ENCODE measurements at places on chromosomes 3 and 15.

GRCh38 chr3:52210550-52211046 is 12.6 kb downstream of the ALAS1 start:
- DNase-seq: no peak

GRCh38 chr3:64184621-64185020 is 40.6 kb downstream of the PRICKLE2 start:
- no peak for DNase-seq

DNA sequence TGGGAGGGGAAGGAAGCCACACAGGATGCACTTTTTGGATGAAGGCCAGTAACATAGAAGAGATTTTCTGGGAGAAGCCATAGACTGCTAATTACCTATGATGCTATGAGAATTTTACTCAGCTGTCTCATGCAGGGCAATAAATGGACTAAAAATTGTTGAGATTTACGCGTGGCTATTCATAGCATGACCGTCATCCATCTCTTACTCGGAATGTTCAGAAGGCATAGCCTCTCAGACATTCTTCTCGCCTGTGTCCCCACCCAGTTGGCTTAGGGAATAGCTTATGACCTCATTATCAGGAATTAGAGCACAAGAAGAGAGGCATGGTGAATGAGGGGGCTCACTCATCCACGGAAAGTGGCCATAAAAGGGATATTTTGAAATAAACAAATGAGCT is 107.9 kb upstream of the ATP10A start:
- no peak for DNase-seq

- DNase-seq: peak; percentile 30
These were observed 12.6 kb upstream of the FBN1 start for GRCh38 chr15:48657950-48658591.

GRCh38 chr3:171789759-171790505 is 20.4 kb downstream of the PLD1 start:
- no peak for DNase-seq

- DNase-seq: no peak
These were observed 157.4 kb upstream of the NPHP3 start for GRCh38 chr3:132879656-132880055.

DNA sequence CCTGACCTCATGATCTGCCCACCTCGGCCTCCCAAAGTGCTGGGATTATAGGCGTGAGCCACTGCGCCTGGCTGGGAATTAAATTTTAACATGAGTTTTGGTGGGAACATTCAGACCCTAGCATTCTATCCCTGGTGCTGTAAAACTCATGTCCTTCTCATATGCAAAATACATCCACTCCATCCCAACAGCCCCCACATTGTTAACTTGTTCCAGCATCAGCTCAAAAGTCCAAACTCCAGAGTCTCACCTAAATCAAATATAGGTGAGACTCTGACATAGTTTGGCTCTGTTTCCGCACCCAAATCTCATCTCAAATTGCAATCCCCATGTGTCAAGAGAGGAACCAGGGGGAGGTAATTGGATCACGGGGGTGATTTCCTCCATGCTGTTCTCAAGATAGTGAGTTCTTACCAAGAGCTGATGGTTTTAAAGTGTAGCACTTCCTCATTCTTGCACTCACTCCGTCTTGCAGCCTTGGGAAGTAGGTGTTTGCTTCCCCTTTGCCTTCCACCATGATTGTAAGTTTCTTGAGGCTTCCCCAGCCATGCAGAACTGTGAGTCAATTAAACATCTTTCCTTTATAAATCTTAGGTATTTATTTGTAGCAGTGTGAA is 96.2 kb upstream of the PLCL2 start:
- peak; percentile 49 for DNase-seq

- peak; percentile 35 for DNase-seq
These were observed 38.9 kb downstream of the RYK start for GRCh38 chr3:134211797-134212196.

DNA sequence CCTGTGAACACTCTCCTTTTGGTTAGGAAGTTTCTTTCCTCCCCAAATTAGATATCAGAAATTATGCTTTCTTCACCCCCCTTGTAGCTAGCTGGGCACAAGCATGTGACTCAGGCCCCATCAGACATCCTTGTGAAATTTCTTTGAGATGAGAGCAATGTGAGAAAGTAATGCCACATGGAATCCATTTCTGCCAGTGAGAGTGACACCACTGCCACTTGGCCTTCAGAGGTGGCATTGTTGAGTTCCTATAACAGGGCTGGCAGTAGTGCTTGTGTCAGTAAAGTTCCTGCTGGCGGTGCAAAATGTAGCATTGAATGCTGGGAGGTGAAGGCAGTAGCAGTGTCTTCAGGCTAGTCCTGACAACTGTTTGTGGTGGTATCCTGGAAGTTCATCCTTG is 80.7 kb upstream of the ZNF280D start:
- no peak for DNase-seq

DNA sequence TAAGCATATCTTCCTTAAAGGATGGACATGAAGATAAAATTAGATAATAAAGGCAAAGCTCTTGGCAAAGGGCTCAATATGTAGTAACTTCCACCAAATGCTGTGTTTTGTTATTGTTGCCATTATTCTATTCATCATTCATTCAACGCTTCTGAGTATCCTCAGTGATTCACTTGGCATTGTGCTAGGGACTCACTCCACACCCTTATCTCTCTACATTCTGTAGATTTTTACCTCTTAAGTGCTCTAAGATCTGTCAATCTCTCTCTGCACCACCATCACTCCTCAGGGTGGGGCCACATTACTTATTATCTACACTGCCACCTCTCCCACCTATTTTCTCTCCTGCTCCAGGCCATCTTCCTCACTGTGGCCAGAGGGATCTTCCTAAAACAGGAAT is 51.2 kb downstream of the SH3GL3 start:
- no peak for DNase-seq

DNA sequence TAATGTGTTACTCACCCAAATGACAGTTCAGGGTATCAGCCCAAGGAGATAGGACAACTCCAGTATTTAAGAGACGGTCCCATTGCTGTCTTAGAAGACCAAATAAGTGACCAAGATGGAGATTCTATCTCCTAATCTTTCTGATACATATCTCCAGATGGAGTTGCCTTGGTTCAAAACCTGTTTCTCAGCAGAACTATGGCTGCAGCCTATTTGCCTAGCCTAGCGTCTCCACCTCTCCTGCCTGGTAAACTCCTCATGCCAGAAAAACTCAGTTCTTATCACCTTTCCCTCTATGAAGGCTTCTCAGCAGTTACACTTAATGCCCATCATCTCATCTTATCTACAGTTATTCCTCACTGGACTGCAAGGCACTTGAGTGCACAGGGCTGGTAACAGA is 1.2 kb upstream of the CSPG5 start:
- DNase-seq: no peak

DNA sequence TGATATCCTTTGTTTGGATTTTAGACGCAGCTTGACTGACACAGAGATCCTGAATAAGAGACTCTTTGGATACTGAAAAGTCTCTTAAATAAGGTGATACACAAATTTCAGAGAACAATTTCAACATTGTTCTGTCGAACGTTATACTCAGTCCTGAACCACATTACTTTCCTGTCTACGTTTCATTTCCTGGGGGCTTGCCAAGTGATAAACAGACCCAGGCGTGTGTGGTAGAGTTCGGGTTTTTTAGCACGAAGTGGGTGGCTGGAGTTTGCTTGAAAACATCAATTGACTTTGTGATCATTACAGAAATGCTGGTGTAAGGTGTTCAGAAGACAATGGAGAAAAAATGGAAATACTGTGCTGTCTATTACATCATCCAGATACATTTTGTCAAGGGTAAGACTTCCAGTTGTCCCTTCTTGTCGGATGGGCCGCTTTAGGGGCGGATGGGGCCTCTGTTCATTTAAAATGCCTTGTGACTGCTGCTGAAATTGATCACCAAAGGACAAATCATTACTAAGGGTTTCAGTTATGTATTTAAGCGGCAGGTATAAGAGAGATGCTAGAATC is at the start of gene CD96:
Gene CD96 (plus strand): TSS at position 287 of the 573 bp plus-strand sequence. CDS start 52 bp downstream, at position 339.
- no peak for DNase-seq

DNA sequence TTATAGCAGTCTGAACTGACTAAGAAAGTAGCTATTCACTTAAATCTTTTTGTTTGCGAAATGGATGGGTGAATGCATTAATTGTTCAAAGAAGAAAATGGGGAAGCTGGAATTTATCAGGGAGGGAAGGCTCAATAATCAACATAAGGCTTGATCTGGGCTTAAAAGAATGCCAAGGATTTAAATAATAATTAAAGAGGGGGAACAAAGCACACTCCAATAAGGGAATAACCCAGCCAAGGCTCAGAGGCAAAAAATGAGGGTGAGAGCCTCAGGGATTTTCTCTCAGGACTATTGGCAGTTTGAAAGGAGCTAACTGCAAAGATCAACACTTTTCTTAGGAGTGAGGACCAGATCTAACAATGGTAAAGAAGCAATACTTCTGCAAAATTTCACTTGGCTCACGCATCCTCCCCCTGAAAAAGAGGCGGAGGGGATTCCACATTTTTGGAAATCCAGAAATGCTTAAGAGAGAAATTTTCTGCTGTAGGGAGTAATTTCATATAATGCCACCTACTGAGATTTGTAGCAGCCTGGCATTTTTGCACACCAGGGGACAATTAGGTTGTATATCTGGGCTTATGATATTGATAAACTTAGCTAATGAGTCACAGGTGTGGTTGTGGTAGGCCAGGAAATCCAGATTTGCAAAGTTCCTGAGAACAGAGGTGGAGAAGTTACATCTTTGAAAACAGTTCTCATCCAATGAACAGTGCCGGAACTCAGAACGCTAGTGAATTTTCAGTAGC is 405.1 kb downstream of the TUSC7 start:
- DNase-seq: no peak

DNA sequence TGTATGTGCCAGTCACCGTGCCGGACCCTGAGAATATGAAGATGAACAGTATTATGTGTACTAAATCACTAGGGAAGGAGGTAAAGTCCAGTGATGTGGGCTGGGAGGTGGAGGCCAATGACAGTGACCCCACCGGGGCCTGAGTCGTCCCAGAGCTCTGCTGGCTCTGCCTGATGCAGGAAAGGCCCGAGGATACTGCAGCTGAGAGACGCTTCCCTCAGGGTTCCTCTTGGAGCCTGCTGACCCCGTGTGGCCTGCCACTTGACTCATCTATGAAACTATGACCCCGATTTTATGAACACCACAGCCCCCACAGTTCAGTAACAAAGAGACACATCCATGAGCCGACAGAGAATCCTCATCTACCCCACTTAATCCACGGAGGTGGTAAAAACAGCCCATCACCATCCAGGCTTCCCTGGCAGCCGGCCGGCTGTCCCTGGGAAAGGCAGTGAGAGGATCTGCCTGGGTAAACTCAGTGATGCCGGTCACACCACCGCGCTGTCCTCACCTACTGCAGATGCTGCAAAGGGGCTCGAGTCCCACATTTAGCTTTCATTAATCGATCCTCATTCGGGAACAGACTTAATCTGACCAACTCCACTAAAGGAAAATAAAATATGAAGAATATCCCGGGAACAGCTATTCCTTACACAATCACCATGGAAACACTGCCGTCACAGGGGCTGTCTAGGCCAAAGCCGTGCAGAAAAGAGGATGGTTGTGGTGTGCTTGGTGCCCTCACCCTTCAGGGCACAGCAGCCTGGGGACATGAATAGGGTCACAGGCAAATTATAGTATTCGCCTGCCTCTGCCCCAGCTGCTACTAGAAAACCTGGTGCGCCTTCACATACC is 82.9 kb downstream of the ARRDC4 start:
- peak; percentile 25 for DNase-seq

GRCh38 chr3:127714125-127714571 is 41.4 kb downstream of the ABTB1 start:
- DNase-seq: no peak

- DNase-seq: no peak
These were observed 63.4 kb upstream of the FAM174B start for GRCh38 chr15:92719021-92719420.

GRCh38 chr3:150515210-150515609 is 31.1 kb downstream of the SERP1 start:
- no peak for DNase-seq

- no peak for DNase-seq
These were observed 96.2 kb downstream of the ECT2 start for GRCh38 chr3:172846706-172847105.

Measured in Ammon's horn (tissue), 1 donor.